ENCODE measurements at places on chromosomes 1 and 21.

DNA sequence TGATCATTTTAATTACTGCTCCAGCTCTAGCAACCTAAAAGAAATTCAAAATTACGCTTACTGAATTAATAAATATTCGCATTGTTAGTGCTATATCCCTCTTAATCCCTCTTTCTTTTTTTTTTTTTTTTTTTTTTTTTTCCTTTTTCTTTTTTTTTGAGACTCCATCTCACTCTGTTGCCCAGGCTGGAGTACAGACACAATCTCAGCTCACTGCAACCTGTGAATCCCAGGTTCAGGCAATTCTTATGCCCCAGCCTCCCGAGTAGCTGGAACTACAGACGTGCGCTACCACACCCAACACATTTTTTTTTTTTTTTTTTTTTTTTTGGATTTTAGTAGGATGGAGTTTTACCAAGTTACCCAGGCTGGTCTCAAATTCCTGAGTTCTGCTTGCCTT is 157.1 kb downstream of the KCNT2 start:
- no peak for DNase-seq

GRCh38 chr1:114718661-114719423 is 2.3 kb upstream of the NRAS start:
- no peak for DNase-seq

DNA sequence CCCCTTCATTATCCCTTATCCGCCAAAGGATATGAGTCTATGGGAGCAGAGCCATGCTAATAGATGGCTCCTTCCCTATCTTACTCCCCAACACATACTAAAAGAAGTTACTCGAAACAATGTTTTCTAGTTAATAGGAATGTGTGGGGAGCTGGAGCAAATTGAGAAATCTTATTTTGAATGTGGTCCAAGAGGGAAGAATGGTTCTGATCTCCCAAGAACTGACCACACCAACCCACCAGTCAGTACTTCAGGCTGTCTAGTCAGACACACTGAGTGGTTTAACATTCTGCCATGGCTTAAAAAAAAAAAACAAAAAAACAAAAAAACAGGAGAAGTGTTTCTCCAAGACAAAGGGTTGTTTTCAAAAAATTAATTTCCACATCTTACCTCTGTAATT is 31.5 kb upstream of the DNASE2B start:
- DNase-seq = no peak

DNA sequence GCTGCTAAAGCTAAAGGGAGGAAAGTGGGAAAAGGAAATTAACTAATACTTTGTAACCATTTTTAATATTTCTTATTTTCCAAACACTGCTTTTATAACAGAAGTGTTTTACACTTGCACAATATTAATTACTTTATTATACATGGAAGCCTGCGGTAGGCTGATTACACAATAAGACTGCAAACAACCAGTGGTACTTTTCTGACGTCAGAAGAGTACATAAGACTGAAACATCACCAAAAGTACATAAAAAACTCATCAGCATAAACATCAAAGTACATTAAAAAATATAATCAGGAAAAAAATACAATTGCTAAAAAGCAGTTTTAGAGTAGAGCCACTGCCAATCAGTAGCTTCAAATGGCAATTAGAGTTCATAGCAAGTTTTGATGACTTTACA is 4.6 kb downstream of the ZNF281 start:
- no peak for DNase-seq

GRCh38 chr1:13687151-13687715 is 12.8 kb upstream of the PRDM2 start:
- DNase-seq = no peak

GRCh38 chr1:182567629-182568028 is 21.4 kb downstream of the RNASEL start:
- DNase-seq = no peak

DNA sequence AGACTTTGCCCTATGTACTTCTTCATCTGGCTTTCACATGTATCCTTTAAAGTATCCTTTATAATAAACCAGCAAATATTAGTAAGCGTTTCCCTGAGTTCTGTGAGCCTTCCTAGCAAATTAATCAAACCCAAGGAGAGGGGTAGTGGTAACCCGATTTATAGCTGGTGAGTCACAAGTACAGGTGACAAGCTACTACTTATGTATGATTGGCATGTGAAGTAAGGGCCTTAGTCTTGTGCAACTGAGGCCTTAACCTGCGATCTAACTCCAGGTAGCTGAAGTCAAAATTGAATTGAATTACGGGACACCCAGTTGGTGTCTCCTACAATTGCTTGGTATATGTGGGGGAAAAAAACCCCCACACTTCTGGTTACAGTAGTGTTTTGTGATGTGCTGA is 26.0 kb downstream of the SLC16A1 start:
- no peak for DNase-seq

DNA sequence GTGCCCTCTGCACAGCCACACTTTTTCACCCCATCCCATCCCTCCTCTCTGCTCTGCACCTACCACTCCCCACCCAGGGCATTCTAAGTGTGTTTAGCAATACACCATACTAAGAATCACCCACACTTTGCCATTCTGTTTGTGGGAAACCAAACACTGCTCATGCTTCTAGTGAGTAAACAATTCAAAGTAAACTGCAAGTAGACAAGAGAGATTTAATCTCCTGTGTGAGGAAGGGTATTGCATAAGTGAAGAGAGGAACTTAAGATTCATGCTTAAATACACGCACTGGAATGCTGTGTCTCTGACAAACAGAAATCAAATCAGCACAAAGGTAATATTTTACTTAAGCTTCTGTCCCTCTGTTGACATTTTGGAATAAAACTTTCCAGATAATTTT is 4.8 kb upstream of the EDARADD start:
- DNase-seq = no peak

DNA sequence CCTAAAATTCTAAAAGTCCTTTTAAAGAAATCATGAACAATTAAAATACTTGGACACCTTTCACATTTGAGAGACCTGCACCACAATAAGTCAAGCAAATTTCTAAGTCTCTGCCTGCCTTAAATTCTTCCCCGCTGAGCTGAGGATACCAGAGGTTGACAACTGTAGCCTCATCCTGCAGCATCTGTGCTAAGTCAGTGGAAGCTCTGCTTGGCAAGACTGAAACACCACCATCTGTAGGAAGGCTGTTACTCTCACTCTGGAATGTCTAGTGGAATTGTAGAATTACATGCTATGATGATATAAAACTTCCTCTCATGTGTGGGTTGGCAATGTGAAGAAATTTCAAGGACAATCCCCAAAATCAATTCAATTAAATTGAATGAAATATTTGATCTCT is 1756.5 kb downstream of the NCAM2 start:
- DNase-seq = no peak

GRCh38 chr1:195332102-195332501 is 1276.1 kb downstream of the KCNT2 start:
- DNase-seq = no peak

- no peak for DNase-seq
Observed at GRCh38 chr1:210311726-210312493, 16.8 kb upstream of the HHAT start.

DNA sequence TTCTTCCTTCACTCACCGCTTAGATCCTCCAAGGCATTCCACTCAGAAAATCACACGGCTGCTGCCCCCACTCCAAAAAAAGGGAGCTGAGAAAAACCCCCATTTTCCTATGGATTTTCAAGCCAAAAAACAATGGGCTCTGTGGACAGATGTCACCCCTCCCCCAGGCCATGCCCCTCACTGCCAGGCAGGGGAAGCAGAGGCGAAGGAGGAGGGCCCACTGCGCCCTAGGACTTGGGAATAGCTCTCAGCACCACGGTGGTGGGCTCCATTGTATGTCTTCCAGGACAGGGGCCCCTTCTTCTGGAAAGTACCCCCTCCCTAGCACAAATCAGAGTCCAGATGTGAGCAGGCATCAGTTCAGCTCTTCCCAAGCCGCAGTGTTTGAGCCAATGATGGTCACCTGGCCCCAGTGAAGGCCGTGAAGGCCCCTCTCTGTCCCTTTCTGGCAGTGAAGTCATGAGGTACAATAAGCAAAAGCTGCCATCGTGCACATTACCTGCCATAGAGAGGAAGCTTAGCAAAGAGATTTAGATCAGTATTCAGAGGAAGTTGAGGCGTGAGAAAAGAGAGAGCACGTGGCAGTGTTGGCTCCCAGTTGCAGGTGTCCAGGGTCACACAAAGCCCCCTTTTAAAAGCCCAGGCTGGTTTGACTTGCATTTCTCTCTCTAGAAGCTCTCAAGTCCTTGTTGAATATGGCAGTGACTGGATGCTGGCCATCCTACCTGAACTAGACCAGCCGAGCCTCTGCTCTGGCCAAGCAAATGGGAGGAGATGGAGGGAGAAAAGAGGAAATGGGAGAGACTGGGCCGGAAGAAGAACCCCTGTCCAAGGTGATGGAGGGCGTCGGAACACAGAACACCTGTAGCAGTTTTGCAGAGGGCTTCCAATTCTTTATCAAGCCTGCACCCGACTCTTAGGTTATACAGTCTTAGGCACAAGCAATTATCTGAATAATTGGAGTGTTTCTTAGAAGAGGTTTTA is 149.0 kb downstream of the TOMM20 start:
- no peak for DNase-seq
